ENCODE measurements at places on chromosomes 6 and 20.

- DNase-seq: no peak
Measured at GRCh38 chr6:123458218-123458617, 178.5 kb downstream of the TRDN start.

- no peak for DNase-seq
Measured at GRCh38 chr20:1174787-1175186, 10.0 kb downstream of the TMEM74B start.

DNA sequence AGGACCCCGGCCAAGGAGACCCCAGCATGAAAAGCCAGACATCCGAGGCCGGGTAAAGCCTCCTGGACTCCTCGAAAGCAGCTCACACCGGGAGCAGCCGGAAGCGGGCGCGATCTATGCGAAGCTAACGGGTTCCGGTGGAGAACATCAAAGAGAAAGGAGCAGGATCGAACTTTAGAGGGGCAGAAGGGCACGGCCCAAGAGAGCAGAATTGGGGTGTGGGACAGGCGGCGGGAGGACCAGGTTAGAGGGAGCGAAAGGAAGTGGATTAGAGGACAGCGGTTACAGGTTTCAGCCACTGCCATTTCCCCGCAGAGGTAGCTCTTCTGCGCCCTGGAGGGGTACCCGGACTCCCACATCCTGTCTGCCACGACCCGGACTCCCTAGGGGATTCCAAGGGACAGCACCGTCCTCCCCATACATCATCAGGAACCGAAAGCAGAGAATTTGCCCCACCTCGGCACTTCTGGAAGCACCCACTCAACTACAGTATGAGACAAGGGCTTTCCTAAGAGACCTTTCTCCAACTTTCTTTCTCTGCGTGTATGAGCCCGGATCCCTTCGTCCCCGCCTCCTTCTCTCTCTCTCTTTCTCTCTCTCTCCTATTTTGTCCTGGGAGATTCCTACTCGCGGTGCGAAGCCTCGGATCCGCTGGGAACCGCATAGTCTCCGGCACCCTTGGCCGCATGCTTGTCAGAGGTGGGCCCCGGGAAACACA, 507 bp upstream of the VGLL2 start:
- no peak for DNase-seq

- DNase-seq: no peak
Measured at GRCh38 chr6:150632785-150633485, 33.2 kb downstream of the PLEKHG1 start.

GRCh38 chr20:43972692-43973091, 58.0 kb downstream of the TOX2 start:
- DNase-seq: no peak

- no peak for DNase-seq
Measured at GRCh38 chr6:18269717-18270116, 5.4 kb upstream of the DEK start.

- DNase-seq: no peak
Measured at GRCh38 chr20:62585461-62585970, 56.8 kb upstream of the SLCO4A1 start.

- no peak for DNase-seq
Measured at GRCh38 chr6:109867009-109867969, 110.8 kb upstream of the GPR6 start.

- DNase-seq: no peak
Measured at GRCh38 chr6:161161889-161162624, 111.8 kb downstream of the AGPAT4 start.
